ENCODE measurements at places on chromosomes 5 and 9. TPM values are rescaled to one million over a fixed set of nuclear protein-coding genes. Genes with fewer than 3 reads are reported as not detected.

The FCN1 gene
- total RNA-seq = 18.5 TPM

- no peak for DNase-seq
Measured at GRCh38 chr5:154534457-154535050, 56.5 kb upstream of the HAND1 start.

DNA sequence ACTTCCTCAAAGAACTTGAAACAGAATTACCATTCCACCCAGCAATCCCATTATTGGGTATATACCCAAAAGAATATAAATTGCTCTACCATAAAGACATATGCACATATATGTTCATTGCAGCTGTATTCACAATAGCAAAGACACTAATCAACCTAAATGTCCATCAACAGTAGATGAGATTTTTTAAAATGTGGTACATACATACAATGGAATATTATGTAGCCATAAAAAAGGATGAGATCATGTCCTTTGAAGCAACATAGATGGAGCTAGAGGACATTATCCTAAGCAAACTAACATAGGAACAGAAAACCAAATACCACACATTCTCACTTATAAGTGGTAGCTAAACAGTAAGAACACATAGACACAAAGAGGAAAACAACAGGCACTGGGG is 28.1 kb upstream of the ZNF462 start:
- DNase-seq = no peak

DNA sequence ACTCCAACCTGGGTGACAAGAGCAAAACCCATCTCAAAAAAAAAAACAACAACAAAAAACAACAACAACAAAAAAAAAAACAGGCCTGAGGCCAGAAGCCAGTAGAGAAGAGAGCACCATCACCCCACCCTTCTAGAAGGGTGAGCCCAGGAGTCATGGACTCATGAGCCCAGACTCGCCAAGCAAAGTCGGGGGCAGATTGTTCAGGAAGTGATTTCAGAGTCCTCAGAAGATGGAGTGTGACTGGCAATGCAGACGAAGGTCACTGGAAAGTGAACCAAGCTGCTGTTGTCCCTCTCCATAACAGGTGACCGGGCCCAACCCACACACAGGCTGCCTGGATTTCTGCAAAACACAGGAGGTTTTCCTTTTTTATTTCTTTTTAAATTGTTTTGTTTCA is 9.0 kb upstream of the WDR38 start:
- no peak for DNase-seq

- DNase-seq = no peak
Measured at GRCh38 chr9:134637241-134637640, 4.4 kb upstream of the COL5A1 start.

DNA sequence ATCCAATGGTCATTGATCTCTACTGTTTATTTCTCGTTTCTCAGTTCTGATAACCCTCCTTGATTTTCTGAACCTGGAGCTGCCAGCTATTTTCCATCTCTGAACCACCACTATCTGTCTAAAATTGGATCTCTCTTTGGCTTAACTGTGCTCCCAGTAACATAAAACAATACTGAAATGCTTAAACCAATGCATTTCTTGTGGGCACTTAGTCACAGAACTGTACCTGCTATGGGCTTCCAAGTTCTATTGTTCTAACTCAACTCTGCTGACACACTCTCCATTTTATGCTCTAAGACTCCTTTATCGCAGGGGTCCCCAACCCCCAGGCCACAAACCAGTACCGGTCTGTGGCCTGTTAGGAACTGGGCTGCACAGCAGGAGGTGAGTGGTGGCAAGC is 120.6 kb downstream of the LHFPL2 start:
- DNase-seq = no peak

GRCh38 chr9:86968258-86968920 is 21.1 kb upstream of the GAS1 start:
- no peak for DNase-seq

Measured in skin of body (tissue), 3 donors.